ENCODE measurements at places on chromosomes 5 and 9.
A peak's percentile ranks its signal among the peaks of the same experiment; 100 is the strongest.

- DNase-seq = no peak
Observed at GRCh38 chr9:131018621-131019020, 9.6 kb downstream of the LAMC3 start.

DNA sequence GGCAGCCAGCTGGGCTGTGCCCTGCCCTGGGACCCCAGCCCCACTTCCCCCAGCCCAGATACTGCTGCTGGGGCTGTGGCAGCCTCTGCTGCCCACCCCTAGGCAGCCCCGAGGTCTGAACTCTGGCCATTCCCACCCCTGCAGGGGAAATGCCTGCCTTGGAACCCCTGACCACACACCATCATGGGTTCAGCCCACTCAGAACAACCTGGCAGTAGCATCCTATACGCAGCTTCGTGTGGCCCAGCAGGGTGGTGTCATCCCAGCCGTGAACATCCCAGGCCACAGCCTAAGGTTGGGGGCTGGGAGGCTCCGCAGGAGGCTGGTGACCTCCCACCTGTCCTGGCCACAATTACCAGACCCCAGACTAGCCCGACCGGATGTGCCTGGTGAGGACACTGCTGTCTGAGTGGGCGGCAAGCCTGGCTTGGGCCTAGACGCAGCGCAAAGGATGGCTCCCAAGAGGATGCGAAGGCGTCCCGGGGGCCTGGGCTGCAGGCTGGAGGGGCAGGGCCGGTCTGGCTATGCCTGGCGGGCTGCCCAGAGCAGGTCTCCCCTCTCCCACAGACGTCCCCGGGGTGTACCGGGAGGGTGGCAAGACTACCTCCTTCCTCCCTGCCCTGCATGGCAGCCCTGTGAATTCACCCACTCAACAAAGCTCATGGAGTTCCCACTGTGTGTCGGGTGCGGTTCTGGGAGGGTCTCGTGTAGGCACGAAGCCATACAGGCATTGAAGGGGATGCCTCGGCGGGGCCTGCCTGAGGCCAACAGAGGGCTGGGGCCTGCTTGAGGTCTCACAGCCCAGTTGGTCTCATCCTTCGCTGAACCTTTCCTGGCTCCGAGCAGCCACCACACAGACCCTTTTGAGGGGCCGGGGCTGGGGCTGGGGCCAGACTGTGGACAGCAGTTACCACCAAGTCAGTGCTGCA, 1.5 kb upstream of the SLC34A3 start:
- no peak for DNase-seq

- DNase-seq = no peak
Observed at GRCh38 chr9:7135735-7136134, 378.0 kb downstream of the KDM4C start.

GRCh38 chr5:37915097-37915736, 75.4 kb upstream of the GDNF start:
- no peak for DNase-seq

DNA sequence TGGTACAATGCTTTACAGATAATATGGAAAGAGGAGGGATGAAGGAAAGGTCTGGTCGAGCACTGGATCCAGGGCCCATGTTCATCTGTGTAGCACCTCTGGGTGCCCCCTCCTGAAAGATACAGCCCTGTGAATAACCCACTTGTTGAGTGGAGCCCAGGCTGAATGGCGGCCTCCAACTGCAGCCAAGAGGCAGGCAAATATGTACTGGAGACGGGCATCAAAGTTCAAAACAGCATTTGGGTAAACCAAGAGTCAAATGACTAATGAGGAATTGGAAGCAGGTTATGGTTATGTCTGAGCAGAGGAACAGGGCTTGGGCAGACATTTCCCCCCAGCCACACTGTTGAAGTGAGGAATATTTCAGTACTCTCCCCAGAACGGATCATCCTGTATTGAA, 1.1 kb downstream of the C9 start:
- DNase-seq = no peak

- no peak for DNase-seq
Observed at GRCh38 chr5:133471699-133472098, 140.6 kb downstream of the FSTL4 start.

DNA sequence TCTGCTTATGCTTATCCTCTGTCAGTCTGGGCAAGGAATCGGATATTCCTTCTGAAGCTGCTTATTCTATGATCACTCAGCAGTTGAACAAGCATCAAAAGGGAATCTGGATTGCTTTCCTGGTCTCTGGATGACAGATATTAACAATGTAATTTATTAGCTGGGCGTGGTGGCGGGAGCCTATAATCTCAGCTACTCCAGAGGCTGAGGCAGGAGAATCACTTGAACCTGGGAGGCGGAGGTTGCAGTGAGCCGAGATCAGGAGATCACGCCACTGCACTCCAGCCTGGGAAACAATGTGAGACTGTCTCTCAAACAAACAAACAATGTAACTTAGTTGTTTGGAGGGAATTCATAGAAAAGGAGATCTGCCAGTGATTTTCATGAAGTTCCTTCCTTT, 45.4 kb downstream of the DMRT1 start:
- DNase-seq = no peak

DNA sequence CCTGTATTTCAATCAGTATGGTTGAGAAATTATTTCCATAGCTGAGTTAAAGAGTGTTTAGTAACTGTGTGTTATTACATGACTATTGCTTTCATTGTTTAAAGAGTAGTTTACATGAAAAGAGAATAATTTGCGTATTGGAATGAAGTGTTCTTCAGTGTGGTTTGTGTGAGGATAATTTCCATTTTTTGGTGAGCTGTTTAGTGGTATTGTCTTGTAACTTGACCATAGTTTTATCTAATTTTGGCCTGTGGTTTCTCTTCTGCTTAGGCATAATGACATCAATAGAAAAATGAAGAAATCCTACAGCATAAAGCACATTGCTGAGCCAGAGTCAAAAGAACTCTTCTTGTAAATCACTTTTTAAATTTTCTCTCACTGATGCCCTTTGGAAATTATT, 151.2 kb downstream of the SNCAIP start:
- no peak for DNase-seq

GRCh38 chr9:111108946-111109345, 70.7 kb upstream of the LPAR1 start:
- DNase-seq = peak; percentile 87

DNA sequence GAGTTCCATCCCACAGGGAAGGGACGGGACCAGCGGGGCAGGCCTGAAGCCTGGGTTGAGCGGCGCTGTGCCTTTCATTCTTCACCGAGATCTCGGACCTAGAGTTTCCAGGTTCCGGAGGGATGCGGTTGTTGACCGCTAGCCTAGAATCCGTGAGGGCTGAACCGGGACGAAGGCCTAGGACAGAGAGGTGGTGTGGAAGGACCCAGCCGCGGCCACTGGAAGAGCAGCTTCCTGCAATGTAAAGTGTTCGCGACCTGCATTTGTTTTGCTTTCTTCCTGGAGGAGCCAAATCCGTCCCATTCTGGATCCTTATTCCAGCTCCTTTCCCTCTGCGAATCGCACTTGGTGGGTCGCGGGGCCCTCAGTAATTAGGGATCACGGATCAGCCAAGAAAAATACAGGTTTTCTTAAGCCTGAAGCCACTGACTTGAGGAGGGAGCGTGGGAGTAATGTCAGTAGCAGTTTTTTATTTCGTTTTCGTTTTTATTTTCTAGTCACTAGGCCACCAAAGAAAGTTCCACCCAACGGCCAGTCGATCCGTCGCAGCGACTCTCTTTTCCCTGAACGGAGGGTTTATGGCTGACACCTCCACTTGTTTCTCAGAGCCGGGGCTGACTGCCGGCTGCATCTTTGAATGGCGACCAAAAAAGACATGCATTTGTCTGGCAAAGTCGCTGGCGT, 48.6 kb downstream of the ANXA2R start:
- no peak for DNase-seq

DNA sequence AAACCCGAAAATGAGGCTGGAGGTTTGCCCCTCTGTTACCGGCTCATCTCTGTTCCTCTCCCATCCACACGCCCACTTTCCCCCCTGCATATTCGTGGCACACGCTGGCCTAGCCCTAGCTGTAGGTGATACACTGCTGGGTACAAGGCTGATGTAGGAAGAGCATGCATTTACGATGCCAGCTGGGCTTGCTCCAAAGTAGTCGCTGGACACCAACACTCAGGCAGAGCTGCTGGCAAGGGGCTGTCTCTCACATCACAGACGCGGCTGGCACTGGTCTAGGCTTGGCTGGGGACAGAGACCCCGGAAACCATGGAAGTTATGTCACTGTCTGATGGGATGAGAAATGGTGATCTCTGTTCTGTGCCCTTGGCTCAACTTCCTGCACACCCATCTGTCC, 9.8 kb upstream of the PHYKPL start:
- no peak for DNase-seq

DNA sequence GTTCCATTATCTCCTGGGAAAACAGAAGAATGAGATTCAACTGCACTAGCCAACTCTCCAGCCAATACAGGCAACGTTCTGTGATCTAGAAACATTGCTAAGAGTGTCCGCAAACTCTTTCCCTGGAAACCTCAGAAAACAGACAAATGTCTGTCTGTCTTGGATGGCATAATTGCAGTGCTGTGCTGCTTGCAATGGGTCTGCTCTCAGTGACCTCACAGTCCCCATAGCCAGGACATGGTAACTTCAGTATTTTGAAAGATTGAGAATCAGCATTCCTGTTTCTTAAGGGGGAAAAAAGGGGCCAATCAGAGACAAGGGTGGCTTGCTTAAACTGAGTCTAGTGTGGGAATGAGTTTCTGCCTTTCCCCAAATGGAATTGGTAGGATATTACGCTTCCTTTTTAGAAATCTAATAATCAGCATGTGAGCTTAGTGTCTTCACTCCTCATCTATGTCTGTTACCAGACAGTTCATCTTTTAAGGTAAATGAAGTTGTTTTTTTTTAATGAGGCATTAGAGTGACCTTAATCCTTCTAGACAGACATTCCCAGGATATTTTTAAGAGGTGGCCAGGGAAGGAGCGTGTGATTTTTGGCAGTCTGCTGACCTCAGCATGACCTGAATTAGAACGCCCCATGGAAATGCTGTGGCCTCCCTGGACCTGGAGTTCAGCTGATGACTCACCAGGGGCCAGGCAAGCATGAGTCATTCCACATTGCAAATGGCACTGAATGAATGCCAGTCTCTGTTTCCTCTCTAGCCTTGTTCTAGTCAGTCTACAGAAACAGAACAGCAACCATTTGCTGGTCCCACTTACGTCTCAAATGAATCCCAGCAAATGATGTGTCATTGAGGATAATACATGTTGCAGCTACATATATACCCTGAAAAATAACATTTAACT, 210.2 kb upstream of the ACTBL2 start:
- DNase-seq = peak; percentile 97

DNA sequence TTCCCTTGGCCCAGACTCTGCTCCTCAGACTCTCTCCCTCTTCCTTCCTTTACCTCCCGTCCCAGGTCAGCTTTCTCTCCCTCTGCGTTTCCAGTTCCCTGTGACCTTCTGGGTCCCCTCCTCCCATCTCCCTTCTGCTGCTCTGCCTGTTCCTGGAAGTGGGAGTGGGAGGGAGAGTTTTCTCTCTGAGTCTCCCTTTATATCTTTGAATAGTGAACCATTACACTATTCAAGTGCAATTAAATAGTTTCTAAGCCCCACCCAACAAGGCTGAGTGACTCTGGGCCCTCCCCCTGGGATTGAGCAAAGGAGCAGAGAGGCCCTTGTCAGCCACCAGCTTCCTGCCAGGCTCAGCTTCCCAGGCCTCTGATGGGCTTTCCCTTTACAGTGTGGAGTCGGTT, 34.8 kb downstream of the THBS4 start:
- no peak for DNase-seq

DNA sequence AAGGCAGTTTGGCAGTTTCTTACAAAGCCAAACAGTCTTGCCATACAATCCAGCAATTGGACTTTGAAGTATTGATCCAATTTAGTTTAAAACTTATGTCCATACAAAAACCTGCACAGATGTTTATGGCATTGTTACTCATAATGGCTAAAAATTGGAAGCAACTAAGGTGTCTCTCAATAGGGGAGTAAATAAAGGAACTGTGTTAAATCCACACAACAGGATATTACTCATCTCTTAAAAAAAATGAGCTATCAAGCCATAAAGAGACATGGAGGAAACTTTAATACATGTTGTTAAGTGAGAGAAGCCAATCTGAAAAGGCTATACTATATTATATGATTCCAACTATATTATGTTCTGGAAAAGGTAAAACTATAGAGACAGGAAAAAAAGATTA, 313.6 kb upstream of the CD180 start:
- DNase-seq = no peak
